Glutamatergic neuron (in vitro differentiated cells): ENCODE measurements at places on chromosomes 13 and 19. TPM values are rescaled to one million over a fixed set of nuclear protein-coding genes. Genes with fewer than 3 reads are reported as not detected.

FFAR1 gene
- total RNA-seq: not detected

ZNF296 gene
- total RNA-seq: 6.3 TPM

URAD gene
- not detected for total RNA-seq

SYNGR4 gene
- total RNA-seq: not detected

NR1H2 gene
- total RNA-seq: 28.3 TPM

ZNF667 gene
- 6.0 TPM for total RNA-seq

JSRP1 gene
- not detected for total RNA-seq

GRCh38 chr13:98222816-98223215 lies 45.7 kb upstream of the RNF113B start:
- no peak for DNase-seq
- H3K27me3 ChIP-seq: peaks cover 6% of the 10 kb centered on the region
- peaks cover 28% of the 10 kb centered on the region for H3K4me1 ChIP-seq
- H3K4me3 ChIP-seq: no peak overlapping the region

GRCh38 chr13:110993788-110994187 lies 78.9 kb upstream of the ANKRD10 start:
- H3K27me3 ChIP-seq: no peaks in the 10 kb centered on the region
- no peaks in the 10 kb centered on the region for H3K4me1 ChIP-seq
- DNase-seq: no peak
- no peak overlapping the region for H3K27ac ChIP-seq

- H3K27ac ChIP-seq: no peak overlapping the region
- H3K27me3 ChIP-seq: peaks cover 15% of the 10 kb centered on the region
- peaks cover 8% of the 10 kb centered on the region for H3K4me1 ChIP-seq
Observed at GRCh38 chr19:45152504-45153338, 8.1 kb downstream of the NKPD1 start.

- no peak overlapping the region for H3K27ac ChIP-seq
- H3K4me3 ChIP-seq: no peak overlapping the region
- H3K4me1 ChIP-seq: peaks cover 13% of the 10 kb centered on the region
- H3K27me3 ChIP-seq: no peaks in the 10 kb centered on the region
- H3K36me3 ChIP-seq: no peaks in the 10 kb centered on the region
- no peak for DNase-seq
Observed at GRCh38 chr13:46685006-46685730, 111.8 kb downstream of the ESD start.

DNA sequence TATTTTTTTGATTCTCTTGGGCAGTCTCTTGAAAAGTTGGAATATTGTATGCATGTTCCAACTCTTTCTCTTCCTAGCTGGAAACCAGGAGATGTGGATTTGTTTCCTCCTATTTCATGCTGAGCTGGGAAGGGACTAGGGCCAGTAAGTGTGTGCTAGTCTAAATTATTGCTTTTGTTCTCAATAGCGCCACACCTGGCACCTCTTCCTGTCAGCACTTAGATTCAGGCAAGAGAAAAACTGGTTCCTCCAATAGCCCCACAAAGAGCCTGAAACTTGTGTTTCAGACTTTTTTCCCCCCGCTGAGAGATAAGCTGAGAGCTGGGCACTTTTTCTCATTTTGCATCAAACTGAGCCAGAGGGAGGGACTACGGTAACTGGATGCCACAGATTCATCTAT lies 353.4 kb downstream of the OLFM4 start:
- no peak overlapping the region for H3K4me3 ChIP-seq
- H3K27me3 ChIP-seq: peaks cover 3% of the 10 kb centered on the region
- no peaks in the 10 kb centered on the region for H3K36me3 ChIP-seq
- no peak for DNase-seq
- H3K4me1 ChIP-seq: no peaks in the 10 kb centered on the region

- peaks cover 9% of the 10 kb centered on the region for H3K36me3 ChIP-seq
- DNase-seq: no peak
- peaks cover 21% of the 10 kb centered on the region for H3K27me3 ChIP-seq
- H3K27ac ChIP-seq: peak overlapping the region; percentile 53
- peak overlapping the region; percentile 54 for H3K4me3 ChIP-seq
- H3K4me1 ChIP-seq: peaks cover 36% of the 10 kb centered on the region
Observed at GRCh38 chr13:112761701-112762689, 72.2 kb downstream of the ATP11A start.

DNA sequence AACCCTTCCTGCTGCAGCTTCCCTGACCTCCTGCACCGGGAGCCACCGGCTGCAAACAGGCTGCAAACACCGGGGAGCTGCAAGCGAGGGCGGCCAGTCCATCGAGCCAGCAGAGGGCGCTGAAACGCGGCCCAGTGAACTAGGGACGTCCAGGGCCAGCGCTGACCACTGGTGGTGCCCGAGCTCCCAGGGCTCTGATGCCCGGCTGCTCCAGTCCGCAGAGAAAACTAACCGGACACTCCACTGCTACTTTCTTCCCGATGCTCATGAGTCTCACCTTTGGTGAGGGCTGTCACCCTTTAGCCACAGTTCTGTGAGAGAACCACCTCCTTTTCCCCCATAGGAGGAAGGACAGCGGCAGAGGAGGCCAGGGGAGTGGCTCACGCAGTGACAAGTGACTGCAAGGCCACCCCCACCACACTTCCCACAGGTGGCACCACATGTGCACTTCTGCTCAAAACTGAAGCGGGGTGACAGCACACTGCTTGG lies 82.8 kb upstream of the MTIF3 start:
- peak; percentile 95 for DNase-seq
- H3K27ac ChIP-seq: no peak overlapping the region
- H3K4me3 ChIP-seq: no peak overlapping the region
- peaks cover 7% of the 10 kb centered on the region for H3K36me3 ChIP-seq
- H3K27me3 ChIP-seq: peaks cover 1% of the 10 kb centered on the region

DNA sequence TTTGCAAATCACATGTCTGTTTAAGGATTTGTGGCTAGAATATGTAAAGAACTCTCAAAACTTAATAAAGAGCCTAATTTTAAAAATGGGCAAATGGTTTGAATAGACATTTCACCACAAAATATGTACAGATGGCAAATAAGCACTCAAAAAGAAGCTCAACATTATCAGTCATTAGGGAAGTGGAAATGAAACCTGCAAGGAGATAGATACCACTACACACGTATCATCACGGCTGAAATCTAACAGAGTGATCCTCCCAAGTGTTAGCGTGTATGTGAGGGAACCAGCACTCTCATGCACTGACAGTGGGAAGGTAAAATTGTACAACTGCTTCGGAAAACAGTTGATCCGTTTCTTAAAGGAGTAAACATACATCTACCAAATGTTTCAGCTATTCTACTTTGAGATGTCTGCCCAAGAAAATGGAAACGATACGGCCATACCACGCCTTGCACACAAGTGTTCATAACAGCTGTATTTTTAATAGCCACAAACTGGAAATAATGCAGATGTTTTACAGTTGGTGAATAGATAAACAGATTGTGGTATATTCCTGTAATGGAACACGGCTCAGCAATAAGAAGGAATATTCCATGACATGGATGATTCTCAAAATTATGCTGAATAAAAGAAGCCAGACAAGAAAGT lies 14.5 kb downstream of the ARHGEF7 start:
- H3K4me3 ChIP-seq: no peak overlapping the region
- no peak for DNase-seq
- peaks cover 2% of the 10 kb centered on the region for H3K27me3 ChIP-seq
- H3K27ac ChIP-seq: no peak overlapping the region
- no peaks in the 10 kb centered on the region for H3K36me3 ChIP-seq
- peaks cover 32% of the 10 kb centered on the region for H3K4me1 ChIP-seq

- H3K36me3 ChIP-seq: peaks cover 4% of the 10 kb centered on the region
- no peak overlapping the region for H3K4me3 ChIP-seq
- H3K27ac ChIP-seq: peak overlapping the region; percentile 46
- DNase-seq: peak; percentile 70
- H3K4me1 ChIP-seq: peaks cover 13% of the 10 kb centered on the region
Observed at GRCh38 chr13:78020861-78021260, 102.2 kb upstream of the EDNRB start.

DNA sequence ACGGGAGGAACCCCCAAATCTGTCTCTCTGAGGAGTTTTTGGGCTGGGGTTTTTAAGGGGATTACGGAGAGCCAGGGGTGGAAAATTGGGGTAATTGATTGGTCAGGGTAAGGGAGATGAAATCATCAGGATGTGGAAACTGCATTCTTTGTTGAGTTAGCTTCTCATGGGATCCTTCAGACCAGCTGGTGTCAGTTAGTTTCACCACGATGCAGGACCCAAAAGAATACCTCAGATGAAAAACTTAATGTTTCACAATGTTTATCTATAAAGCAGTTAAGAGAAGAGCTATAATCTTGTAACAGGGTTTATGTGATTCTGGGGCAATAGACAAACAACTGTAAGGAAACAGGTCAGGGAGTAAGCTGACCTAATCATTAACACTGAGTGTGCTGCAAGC lies 230.8 kb downstream of the POU4F1 start:
- DNase-seq: no peak
- H3K36me3 ChIP-seq: no peaks in the 10 kb centered on the region
- peaks cover 10% of the 10 kb centered on the region for H3K4me1 ChIP-seq
- H3K4me3 ChIP-seq: no peak overlapping the region
- no peaks in the 10 kb centered on the region for H3K27me3 ChIP-seq

- no peaks in the 10 kb centered on the region for H3K4me1 ChIP-seq
- no peak overlapping the region for H3K4me3 ChIP-seq
- no peak overlapping the region for H3K27ac ChIP-seq
- no peak for DNase-seq
- peaks cover 26% of the 10 kb centered on the region for H3K27me3 ChIP-seq
- no peaks in the 10 kb centered on the region for H3K36me3 ChIP-seq
Observed at GRCh38 chr19:3469638-3470499, 10.5 kb downstream of the SMIM24 start.

- peaks cover 9% of the 10 kb centered on the region for H3K4me1 ChIP-seq
- no peak overlapping the region for H3K4me3 ChIP-seq
- no peak for DNase-seq
Observed at GRCh38 chr13:77373502-77373901, 46.6 kb upstream of the MYCBP2 start.

DNA sequence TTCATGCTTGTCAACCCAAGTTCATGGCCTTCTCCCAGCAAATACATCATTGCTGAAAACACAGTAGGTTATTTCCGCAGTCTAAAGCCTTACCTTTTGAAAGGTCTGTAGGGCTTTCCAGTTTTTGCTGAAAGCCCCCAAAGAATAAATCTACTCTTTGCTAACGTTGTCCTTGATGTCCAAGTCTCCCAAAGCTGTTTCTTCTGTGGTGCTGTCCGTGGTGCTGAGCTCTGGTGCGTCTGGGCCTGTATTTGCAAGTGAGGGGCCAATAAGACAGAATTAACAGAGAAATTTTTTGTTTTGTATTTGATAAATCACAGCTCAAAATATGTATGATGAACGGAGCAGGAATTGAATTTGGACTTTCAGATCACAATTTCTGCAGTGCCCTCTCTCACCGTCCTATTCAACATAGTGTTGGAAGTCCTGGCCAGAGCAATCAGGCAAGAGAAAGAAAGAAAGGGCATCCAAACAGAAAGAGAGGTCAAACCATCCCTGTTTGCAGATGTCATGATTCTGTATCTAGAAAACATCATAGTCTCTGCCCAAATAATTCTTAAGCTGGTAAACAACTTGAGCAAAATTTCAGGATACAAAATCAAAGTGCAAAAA lies 9.8 kb upstream of the LGALS16 start:
- no peaks in the 10 kb centered on the region for H3K36me3 ChIP-seq
- H3K4me1 ChIP-seq: no peaks in the 10 kb centered on the region

DNA sequence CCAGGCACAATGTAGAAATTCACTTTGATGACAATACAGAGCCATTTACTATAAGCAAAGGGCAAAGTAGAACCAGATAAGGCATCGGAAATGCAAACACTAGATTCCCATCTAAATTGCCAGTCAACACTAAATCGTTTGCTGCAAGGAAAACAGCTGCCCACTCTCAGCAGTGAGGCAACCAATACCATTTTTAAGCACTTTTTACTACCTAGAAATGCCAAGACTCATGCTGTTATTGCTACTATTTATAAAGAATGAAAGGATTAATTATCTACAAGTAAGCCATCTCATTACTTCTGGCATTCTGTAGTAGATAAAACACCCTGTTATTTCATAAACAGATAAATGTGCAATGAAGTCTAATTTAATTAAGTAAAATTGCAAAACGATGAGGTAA lies 422.0 kb downstream of the FGF14 start:
- H3K27me3 ChIP-seq: no peaks in the 10 kb centered on the region
- no peaks in the 10 kb centered on the region for H3K4me1 ChIP-seq
- H3K36me3 ChIP-seq: no peaks in the 10 kb centered on the region
- no peak overlapping the region for H3K27ac ChIP-seq
- no peak for DNase-seq

GRCh38 chr13:98664047-98664446 lies 87.1 kb upstream of the STK24 start:
- no peak overlapping the region for H3K4me3 ChIP-seq
- H3K36me3 ChIP-seq: no peaks in the 10 kb centered on the region
- no peak for DNase-seq
- H3K4me1 ChIP-seq: peaks cover 25% of the 10 kb centered on the region
- no peak overlapping the region for H3K27ac ChIP-seq
- peaks cover 5% of the 10 kb centered on the region for H3K27me3 ChIP-seq

DNA sequence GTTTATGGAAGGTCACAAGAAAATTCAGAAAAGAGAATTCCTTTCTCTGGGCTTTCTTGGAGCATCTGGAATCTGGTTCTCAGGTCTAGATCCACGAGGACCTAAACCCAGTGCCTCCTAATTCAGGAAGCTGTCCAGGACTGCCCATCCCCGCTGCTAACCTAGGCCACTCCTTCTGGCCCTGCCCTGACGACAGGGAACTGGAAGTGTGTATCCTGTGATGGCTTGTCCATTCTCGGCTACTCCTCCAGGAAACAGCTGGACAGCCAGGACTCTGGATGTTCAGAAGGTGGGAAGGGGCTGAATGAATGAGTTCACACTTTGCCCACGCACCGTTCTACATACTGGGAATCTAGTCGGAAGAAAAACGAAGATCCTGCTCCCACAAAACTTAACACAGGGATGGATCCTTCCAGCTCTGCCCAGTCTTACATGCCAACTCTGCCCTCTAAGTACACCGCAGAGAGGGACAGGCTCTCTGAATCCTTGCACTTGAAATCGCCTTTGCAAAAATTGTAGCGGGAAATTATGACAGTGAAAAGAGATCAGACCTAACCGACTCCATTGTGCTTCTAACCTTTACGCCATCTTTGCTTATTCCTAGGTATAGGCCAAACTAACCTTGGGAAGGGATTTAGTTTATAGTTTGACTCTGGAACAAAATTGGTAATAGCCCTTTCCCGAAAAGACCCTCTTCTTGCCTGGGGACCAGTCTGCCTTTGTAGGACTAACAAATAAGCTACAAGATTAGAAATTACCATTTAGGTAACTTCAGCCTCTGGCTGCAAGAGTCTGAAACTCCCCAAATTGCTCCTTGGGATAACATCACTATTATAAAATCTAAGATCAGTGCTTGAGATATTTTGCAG lies 1.8 kb downstream of the LSM4 start:
- H3K4me1 ChIP-seq: peaks cover 22% of the 10 kb centered on the region
- H3K27me3 ChIP-seq: peaks cover 5% of the 10 kb centered on the region
- peak overlapping the region; percentile 89 for H3K27ac ChIP-seq
- H3K4me3 ChIP-seq: peak overlapping the region; percentile 93
- DNase-seq: no peak

DNA sequence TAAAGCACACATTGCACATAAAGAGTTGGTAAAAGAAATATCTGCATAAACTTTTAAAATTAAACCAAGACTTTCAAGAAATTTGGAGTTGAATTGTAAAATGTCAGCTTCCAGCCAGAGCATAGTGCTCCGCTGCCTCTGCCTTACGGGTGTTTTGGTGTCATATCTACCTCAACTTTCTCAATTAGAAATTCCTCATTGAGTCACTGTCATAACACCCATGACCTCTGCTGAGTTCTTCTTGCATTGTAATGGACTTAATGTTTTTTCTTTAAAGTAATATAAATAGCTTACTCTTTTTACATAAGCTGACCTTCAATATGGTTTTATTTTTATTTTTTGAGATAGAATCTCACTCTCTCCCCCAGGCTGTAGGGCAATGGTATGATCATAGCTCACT lies 551.0 kb upstream of the NBEA start:
- H3K36me3 ChIP-seq: peaks cover 4% of the 10 kb centered on the region
- no peak overlapping the region for H3K27ac ChIP-seq
